ENCODE measurements at places on chromosomes 16 and 17. TPM values are rescaled to one million over a fixed set of nuclear protein-coding genes. Genes with fewer than 3 reads are reported as not detected.

The IL34 gene
- total RNA-seq = not detected

The CTF1 gene
- 3.6 TPM for total RNA-seq

The TNS4 gene
- total RNA-seq = 522 TPM

The KRT31 gene
- not detected for total RNA-seq

The PDIA2 gene
- total RNA-seq = not detected

The HSD17B2 gene
- total RNA-seq = 2.1 TPM

The RPUSD1 gene
- total RNA-seq = 24.9 TPM

The NPTX1 gene
- total RNA-seq = not detected

The ODAD4 gene
- 1.3 TPM for total RNA-seq

The PRDM7 gene
- not detected for total RNA-seq

The CSH1 gene
- total RNA-seq = not detected

The ACSM3 gene
- 2.3 TPM for total RNA-seq

The IRF8 gene
- not detected for total RNA-seq

The STAC2 gene
- 1.2 TPM for total RNA-seq

All from MCF 10A (cell line).